ENCODE measurements at places on chromosomes 16 and 17.

- DNase-seq = no peak
Observed at GRCh38 chr17:1627182-1627981, 1.3 kb downstream of the SLC43A2 start.

DNA sequence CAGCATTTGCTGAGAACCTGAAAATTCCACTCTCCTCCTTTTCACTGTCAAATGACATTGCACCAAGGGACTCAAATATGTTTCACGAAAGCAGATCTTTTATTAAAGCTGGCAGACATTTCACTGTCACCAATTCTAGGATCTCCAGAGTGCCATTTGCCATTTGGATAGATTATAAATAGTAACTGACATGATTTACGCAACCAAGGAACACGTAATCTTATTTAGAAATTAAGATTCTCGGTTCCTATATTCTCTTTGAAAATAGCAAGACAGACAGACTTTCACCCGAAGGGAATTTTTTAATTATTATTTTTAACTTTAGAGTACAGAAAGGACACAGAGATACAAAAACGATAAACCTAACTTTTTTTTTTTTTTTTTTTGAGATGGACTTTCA lies 49.6 kb downstream of the ANKFY1 start:
- DNase-seq = no peak

DNA sequence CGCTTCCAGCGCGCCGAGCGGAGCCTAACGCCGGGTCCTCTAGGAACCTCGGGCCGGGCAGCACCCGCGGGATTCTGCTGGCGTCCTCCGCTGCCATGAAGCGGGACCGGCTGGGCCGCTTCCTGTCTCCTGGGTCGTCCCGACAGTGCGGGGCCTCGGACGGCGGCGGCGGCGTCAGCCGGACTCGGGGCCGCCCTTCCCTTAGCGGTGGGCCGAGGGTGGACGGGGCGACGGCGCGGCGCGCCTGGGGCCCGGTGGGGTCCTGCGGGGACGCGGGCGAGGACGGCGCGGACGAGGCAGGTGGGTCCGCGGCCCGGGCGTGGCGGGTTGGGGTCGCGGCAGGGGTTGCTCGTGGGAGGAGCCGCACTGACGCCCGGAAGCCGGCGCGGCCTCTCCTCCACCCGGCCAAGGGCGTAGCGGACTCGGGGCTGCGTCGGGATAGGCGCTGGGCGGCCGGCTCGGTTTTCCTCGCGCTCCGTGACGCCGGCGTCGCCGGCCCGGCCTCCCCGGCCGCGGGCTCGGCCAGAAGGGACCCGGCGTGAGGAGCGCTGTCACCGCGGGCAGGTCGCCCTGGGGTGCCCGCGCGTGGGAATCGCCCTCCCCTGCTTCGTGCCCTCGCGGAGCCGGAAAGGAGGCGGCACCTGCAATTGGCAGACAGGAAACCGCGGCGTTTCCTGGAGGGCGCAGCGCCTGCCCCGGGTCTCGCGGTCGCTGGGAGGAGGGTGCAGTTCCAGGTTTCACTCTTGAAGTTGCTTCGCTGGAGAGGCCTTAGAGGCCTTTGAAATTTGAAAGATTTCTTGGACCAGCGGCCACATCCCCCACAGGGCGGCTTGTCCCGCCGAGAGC lies 432 bp downstream of the ZNF276 start:
- DNase-seq = no peak

DNA sequence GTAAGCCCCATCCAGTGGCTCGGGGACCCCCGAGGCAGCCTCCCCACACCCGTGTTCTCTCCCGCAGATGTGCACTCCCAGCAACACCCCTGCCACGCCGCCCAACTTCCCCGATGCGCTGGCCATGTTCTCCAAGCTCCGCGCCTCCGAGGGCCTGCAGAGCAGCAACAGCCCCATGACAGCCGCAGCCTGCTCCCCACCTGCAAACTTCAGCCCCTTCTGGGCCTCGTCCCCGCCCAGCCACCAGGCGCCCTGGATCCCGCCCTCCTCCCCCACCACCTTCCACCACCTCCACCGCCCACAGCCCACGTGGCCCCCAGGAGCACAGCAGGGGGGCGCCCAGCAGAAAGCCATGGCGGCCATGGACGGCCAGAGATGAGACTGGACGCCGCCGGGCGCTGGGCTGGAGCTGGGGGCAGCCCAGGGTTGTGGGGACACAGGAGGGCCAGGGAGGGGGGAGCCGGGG lies 5.0 kb downstream of the UBALD2 start:
- DNase-seq = no peak

GRCh38 chr17:82559566-82560251 lies 40.2 kb downstream of the FOXK2 start:
- no peak for DNase-seq

- no peak for DNase-seq
Observed at GRCh38 chr17:1639549-1640180, 5.9 kb downstream of the SCARF1 start.

GRCh38 chr17:11871773-11872172 lies 125.5 kb downstream of the ZNF18 start:
- DNase-seq = no peak

DNA sequence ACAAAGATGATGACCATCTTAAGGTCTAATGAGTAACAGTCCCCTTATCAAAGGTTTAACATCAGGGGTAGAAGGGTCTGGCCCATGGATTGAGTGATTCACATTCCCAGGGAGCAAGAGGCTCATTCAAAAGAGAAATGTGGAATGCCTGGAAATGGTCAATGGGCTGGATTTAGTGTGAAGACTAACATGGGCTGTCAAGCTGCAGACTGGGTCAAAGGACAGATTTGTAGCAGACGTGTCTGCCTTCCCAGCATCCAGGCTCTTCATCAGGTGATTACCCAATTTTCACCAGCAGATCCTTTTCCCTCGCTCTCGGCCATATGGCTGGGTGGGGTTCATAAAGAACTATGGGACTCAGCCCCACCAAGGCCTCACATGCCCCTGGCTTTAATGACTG lies 26.8 kb downstream of the DCUN1D3 start:
- no peak for DNase-seq

GRCh38 chr17:74749279-74750038 lies 1.0 kb downstream of the NHERF1 start:
- no peak for DNase-seq

DNA sequence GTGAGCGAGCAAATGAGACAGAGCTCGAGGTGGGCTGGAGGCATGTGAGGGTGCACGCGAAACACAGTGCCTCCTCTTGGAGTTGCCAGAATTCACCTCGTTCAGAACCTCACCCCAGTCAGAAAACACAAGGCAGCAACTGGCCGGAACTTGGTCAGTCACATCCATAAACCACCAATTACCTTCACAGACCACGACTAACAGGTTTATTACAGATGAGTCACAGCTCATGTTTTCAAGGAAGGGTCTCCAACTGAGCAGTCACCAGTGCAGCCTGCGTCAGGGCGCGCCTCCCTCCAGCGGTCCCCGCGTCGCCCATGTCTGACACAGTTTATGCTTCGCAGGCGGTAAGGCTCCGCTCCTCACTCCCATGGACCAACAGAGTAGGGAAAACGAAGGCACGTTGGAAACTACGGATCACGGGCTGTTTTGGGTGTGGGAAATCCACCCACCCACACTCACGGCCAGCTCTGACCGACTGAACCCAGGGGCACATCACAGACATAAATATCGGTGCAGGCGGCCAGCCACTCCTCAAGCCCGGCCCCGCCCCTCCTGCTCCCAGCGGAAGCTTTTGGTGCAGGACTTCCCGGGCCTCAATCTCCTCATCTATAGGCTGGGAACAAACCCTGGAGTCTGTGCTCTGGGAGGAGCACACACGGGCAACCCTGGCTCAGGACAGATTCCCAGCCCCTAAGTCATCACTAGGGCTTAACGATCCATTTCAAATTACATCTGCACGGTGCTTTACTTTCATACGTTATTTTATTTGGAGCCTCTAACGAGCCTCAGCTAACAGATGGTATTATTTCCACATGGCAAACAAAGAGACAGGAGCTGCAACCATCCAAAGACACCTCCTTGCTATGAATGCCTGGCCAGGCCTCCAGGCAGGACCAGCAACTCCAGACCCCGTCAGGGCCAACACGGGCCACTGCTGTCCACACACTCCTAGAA lies 126.3 kb downstream of the ZNF778 start:
- no peak for DNase-seq

GRCh38 chr16:22859925-22860324 lies 46.0 kb downstream of the HS3ST2 start:
- no peak for DNase-seq

DNA sequence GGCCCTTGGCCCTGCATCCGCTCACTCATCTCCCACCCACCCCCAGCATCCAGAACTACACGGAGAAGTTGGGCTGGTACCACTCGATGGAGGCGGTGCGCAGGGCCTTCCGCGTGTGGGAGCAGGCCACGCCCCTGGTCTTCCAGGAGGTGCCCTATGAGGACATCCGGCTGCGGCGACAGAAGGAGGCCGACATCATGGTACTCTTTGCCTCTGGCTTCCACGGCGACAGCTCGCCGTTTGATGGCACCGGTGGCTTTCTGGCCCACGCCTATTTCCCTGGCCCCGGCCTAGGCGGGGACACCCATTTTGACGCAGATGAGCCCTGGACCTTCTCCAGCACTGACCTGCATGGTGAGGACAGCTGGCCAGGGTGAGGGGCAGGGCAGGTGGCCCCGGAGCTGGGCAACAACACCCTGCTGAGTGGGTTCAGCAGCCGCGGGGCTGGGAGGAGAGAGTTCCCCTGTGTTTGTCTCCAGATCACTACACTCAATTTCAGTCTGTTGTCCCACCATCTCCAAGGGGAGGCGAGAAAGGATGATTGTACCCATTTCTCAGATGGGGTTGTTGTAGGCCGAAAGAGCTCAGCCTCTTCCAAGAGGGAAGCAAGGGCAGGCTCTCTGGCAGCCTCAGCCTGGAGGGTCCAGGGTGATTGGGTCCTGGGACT lies 14.4 kb downstream of the MMP15 start:
- no peak for DNase-seq

DNA sequence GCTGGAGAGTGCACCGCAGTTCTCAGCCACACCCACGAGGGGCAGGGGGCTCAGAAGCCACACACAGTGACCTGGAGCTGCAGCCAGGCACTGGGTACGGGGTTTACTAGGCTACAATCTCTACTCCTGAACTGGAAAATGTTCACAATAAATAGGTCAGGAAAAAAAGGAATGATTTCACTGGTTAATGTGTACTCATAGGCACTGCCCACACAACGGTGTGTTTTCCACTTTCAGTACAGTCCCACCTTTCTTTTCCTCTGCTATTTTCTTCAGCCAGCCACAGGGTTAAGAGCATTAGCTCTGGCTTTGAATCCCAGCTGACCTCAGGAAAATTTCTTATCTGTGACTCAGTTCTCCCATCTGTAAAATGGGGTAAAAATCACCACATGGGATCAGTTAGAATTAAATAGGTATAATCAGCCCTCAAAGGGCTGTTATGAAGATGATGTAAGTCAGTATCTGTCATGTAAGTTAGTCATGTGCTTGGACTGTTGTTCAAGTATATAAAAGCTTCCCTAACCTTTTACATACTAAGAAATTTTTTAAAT lies 35.7 kb downstream of the ZCCHC14 start:
- no peak for DNase-seq

DNA sequence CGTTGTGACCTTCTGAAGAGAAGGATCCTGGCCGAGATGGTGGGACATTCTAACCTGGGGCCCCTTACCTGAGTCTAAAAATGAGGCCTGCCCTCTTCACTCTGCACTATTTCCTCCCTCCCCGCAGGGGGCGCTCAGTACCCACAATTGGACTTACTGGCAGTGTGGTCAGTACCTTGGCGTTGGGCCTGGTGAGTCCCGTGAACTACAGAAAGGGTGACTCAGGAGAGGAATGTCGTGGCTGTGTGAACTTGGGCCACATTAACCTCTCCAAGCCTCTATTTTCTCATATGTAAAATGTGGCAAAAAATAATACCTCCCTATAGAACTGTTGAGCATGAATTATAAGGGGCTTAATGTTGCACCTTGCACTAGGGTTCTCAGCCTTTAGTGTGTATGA lies 3.9 kb downstream of the RSAD1 start:
- DNase-seq = no peak

- DNase-seq = no peak
Observed at GRCh38 chr17:79465681-79466025, 145.2 kb downstream of the RBFOX3 start.

DNA sequence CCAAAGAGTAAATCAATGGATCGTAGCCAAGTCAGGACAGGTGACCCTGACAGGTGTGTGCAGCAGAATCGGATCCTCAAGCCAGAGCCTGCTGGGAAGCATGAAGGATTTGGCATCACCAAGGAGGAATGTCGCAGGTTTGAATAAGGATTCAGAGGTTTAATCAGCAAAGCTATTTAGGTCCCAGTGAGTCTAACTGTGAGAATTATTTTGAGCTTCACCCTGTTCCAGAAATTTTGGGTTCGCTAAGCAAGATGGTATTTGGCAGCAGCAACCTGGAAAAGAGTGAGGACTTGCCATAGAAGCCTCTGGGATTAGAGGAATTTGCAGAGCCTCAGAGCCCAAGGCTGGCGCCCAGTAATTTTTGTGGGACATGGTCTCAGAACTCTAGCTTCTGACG lies 173.0 kb downstream of the CCDC182 start:
- no peak for DNase-seq

DNA sequence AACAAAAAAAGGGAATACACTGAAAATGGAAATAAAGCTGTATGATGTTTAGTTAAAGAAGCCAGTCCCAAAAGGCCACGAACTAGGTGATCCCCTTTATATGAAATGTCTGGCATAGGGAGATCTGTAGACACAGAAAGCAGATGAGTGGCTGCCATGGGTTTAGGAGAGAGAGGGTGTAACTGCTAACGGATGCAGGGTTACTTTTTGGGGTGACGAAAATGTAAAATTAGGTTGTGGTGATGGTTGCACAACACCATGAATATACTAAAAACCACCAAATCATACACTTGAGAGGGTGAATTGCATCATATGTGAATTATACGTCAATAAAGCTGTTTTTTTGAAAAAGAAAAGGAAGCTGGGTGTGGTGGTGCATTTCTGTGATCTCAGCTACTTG lies 99.6 kb downstream of the ADCY9 start:
- DNase-seq = no peak

DNA sequence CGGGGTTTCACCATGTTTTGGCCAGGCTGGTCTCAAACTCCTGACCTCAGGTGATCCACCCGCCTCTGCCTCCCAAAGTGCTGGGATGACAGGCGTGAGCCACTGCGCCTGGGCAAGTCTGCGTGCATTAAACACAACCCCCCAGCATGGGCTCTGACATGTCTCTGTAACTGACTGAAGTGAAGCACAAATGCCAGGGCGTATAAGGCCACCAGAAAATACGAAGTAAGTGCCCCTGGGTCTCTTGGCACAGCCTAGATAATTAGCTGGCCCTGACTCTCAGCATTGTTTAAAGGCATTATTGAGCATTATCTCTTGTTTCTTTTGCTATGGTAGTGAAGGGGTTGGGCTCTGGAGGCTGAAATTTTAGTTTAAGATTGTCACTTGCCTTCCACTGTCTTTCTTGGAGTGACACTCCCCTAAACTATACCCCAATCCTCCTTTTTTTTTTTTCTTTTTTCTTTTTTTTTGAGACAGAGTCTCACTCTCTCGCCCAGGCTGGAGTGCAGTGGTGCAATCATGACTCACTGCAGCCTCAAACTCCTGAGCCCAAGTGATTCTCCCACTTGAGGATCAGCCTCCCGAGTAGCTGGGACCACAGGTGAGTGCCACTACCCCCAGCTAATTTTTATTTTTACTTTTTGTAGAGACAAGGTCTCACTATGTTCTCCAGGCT lies 8.2 kb upstream of the SEC14L1 start:
- DNase-seq = no peak

GRCh38 chr16:58035356-58036170 lies 10.0 kb downstream of the MMP15 start:
- DNase-seq = no peak

Data from cortex of kidney (tissue), 1 donor.